Stimulated activated CD8-positive, alpha-beta memory T cell treated with anti-CD3 and anti-CD28 coated beads, Interleukin-7, amount 100 ng/mL, for 1 hour (primary cell): ENCODE measurements at places on chromosomes 2 and 18.

DNA sequence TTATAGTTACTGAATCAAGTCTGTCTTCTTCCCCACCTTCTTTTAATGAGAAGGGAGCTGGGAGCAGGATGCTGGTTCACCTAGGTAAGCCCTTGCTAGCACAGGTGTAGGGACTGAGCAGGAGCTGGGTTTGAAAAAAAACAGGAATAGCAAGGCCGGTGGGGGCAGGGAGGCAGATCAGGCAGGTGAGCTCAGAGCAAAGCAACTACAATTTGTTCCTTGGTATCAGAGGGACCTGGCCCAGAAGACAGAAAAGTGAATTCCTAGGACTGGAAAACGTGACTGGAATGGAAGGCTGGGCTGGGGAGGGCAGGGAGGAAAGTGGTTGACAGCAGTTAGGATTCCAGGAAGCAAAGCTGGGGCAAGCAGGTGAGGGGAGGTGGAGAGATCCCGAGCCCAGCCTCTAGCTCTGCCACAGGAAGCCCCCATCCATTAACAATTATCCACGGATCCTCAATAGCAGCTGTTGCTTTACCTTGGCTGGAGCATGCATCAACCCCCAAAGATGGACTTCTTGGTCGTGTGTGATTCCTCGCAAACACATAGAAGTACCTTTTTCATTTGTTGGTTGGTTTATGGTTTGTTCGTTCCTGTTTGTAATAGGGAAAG, 118.4 kb downstream of the LNPK start:
- DNase-seq: no peak

GRCh38 chr2:13686262-13686661, 946.3 kb upstream of the LRATD1 start:
- DNase-seq: no peak

DNA sequence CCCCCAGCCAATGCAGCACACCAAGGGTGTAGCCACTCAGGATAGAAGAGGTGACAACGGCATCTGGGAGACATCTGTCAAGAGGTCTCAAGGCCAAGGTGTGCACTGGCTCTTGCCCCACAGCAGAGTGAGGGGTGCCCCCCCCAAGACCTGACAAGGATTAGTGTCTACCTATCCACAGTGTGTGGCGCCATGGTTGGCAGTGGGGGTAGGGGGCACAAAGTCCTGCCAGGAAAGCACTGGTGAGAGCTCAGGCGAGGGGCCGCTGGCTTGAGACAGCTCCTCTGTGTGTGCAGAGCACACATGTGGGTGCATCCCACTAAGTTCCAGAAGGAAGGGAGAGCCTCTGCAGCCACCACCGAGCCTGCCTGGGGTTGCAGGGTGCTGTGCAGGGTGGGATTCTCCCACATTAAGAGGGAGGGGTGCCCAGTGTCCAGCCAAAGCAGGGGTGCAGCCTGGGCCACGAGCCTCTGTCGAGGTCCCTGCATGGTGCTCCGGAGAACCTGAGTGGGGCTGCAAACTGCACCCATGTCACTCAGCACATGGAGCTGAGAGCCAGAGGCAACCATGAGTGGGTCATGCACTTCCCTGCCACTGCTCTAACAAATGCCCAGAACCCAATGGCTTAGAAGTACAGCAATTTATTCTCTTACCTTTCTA, 311.2 kb upstream of the HDAC4 start:
- DNase-seq: no peak

- no peak for DNase-seq
These were observed 244.1 kb downstream of the NCKAP5 start for GRCh38 chr2:133324150-133324561.

DNA sequence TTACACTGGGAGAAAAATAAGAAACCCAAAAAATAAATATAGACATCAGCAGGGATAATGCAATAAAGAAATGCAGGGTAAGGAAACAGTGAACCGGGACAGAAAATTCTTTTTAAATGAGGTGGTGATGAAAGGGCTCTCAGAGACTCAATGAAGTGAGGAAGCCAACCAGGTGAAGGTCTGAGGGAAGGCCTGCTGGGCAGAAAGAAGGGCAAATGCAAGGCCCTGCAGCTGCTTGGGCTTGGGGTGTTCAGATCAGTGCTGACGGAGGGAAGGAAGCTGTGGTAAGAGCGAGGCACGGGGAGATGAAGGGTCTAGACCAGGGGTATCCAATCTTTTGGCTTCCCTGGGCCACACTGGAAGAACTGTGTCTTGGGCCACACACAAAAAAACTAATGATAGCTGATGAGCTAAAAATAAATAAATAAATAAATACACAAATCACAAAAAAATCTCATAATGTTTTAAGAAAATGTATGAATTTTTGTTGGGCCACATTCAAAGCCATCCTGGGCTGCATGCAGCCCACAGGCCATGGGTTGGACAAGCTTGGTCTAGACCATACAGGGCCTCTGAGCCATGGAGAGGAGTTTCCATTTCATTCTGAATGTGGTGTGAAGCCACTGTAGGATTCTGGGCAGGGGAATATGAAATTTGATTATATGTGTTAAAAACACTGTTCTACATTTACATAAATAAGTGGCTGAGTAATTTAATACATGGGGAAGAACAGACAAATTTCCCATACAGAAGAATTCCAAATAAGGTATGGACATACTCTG, 96.3 kb upstream of the DNMT3A start:
- no peak for DNase-seq

GRCh38 chr2:108228537-108228936, 11.2 kb upstream of the SULT1C3 start:
- DNase-seq: no peak

DNA sequence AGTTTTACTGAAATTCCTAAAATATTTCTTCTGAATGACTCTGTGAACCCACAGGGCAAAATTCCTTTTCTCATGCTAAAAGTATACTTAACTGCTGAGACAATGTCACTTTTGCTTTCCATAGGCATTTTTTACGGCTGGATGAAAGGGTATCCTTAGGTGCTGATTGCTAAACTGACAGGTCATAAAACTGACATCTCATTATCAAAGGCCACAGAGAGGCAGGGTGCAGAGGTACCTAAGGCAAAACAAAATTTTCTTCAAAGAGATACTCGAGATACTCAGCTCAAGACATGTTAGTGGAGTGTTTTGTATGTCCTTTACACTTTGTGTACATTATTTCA, 62.0 kb upstream of the WDR75 start:
- DNase-seq: no peak

- no peak for DNase-seq
These were observed 46.3 kb downstream of the MYO1B start for GRCh38 chr2:191291471-191291870.

DNA sequence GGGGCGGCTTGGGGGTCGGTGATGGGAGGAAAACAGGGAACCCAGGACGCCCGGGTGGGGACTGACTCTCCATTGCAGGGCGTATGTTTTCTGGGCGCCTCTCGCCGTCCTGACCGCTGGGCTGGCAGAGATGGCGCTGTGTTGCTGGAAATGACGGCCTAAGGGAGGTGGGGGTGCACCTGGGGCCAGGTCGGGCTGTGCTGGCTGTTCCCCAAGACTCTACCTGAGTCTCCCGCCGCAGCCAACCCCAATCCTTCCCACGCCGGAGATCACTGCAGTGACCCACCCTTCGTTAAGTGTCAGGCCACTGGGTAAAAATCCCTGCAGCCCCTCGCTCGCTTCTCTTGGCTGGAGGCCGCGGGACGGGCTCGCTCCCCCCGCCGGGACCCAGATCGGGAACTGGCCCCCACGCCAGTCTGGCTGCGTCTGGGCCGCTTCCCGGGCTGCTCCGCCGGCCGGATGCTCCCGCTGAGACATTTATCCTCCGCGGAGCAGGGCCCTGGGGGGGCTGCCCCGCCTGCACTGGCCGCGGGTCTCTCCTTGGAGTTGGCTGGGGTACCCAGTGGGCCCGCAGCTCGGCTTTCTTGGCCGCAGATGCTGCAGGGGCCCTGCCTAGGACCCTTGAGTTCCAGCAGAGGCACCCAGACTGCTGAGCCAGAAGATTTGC, 7.8 kb upstream of the ARMC9 start:
- DNase-seq: no peak

- DNase-seq: no peak
These were observed 1137.0 kb upstream of the FANCL start for GRCh38 chr2:59378127-59378526.

DNA sequence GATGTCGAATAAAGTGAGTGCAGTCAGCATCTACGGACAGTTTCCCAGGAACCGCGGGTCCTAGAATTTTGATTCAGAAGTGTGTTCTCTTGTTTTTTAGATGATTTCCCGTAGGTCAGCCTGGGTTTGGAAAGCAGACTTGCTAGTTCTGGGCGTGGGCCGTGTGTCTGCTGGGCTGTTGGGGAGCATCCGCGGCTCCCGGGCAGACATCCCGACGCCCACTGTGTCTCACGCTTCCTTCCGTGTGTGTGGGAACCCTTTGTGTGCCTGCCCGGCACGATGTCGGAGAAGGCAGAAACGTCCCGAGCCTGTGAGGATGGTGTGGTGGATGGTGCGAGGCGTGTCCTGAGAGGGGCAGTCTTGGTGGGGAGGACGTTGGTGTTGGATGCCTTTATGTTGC, 18.4 kb downstream of the CTDP1 start:
- DNase-seq: no peak

DNA sequence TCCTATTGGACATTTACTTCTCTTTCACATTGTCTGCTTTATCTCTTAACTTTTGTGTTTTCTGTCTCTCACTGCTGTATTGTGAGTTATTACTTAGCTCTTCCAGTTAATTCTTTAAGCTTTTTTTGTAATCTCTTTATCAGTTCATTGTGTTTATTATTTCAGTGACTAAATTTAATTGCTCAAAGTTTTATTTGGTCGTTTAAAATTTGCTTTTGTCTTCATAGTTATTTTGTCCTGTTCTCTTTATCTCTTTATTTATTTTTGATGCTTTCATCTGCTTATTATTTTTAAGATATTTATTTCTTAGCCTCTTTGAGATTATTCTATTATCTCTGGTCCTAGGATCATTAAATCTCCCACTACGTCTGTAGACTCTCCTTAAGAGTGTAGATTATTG, 268.6 kb downstream of the ALPK2 start:
- DNase-seq: no peak

DNA sequence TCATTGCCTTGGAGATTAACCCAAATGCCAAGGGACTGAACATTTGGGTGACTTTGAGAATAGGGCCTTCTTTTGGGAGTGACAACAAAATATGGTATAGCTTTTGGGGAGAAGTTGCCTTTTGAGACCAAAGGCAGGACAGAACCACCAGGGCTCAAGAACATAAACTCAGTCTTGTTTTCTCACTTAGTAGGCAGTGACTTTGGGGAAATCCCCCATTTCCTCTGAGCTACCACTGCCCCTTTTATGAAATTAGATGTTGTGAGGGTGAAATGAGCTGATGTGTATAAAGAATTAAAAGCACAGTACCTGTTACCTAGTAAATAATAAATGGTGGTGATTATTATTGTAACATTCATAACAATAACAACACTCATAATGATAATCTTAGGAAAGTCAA, 36.5 kb downstream of the GPD2 start:
- no peak for DNase-seq

DNA sequence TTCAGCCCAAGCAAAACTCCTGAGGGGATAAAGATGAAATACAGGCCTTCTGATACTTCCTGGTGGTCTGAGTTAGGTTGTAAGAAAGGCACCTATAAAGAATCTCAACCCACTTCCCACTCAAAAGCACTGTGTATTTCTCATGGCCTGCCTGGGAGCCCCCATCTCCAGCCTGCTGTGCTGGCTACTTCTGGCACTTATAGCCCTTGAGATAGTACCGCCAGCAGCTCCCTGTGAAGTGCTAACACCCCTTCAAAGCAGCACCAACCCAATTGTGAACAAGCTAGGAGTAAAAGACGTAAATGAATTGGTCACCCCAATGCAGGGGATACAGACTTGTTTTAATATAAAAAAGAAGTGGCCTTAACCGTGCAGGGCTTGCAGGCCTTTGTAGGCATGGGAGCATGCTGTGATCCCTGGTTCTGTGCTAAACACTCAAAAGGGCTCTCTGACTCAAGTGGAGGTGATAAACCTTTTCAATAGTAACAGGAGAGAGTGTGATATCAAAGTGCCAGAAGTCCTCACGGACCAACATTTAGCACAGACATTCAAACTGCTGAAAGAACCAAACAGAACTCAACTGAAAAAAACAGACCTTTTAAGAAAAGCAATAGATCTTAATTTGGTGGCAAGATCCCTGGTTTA, 80.8 kb downstream of the RTN4 start:
- no peak for DNase-seq

DNA sequence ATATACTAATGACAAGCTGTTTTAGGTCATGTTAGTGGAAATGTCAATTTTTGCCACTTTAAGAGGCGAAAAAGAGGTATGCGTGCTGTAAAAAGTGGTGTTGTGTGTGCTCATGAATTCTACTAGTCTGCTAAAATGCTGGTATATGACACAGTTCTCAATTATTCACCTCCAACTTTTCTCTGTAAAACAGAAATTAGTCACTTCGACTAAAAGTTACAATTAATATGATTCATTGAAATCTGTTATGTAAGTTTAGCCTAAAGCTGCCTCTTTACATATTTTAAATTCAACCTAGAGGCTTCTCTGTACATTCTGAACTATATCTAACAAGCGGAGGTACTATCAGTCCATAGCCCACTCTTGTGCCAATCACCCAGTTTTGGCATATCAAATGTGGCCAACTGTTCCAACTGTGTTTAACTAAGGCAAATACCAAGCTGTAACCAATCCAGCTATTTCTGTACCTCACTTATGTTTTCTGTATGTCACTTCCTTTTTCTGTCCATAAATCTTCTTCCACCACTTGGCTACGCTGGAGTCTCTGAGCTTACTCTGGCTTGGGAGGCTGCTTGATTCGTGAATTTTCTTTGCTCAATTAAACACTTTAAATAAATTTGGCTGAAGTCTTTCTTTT, 20.8 kb downstream of the BAZ2B start:
- no peak for DNase-seq

GRCh38 chr2:233968556-233968955, 51.4 kb downstream of the TRPM8 start:
- no peak for DNase-seq

DNA sequence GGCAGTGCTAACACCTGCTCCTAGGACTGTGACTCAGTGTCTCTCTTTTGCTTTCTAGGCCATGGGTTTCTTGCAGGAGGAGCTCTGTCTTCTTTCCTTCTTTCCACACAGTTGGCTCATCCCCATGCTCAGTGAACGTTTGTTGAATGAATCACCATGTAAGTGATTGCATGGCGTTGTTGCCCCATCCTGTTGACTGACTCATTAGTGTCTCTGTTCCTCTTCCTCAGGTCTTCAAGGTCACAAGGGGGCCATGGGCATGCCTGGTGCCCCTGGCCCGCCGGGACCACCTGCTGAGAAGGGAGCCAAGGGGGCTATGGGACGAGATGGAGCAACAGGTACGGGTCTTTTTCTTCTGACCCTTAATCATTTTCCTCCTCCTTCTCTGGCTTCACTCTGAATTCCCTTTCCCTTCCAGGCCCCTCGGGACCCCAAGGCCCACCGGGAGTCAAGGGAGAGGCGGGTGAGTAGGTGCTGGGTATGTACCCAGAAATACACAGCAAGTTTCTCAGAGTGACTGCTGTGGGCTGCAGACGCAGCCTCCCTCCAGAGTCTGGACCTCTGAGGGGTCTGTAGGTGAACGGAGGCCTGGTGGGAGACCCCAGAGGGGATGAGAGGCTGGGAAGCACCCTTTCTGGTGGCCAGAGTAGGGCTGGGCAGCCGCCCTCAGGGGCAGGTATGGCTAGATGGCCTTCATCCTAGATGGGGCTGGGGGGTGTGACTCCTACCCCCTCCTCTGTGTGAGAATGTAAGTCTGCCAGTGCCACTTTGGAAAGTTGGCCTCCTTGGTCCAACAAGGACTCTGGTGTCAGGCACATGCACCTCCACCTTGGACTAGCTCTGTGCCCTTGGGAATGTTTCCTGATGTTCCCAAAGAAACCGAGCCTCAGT, 32.4 kb downstream of the MARCO start:
- no peak for DNase-seq

- DNase-seq: no peak
These were observed 1238.4 kb downstream of the LRP1B start for GRCh38 chr2:140892436-140892835.

GRCh38 chr2:1709946-1710560, 34.3 kb downstream of the PXDN start:
- DNase-seq: no peak
